ENCODE measurements at places on chromosomes 16 and 17.

- peak; percentile 81 for DNase-seq
Observed at GRCh38 chr16:67546761-67547422, 15.4 kb upstream of the CTCF start.

GRCh38 chr17:78490156-78490555 lies 87.0 kb downstream of the DNAH17 start:
- no peak for DNase-seq

GRCh38 chr16:3027983-3028715 lies 4.3 kb downstream of the THOC6 start:
- DNase-seq = peak; percentile 85

DNA sequence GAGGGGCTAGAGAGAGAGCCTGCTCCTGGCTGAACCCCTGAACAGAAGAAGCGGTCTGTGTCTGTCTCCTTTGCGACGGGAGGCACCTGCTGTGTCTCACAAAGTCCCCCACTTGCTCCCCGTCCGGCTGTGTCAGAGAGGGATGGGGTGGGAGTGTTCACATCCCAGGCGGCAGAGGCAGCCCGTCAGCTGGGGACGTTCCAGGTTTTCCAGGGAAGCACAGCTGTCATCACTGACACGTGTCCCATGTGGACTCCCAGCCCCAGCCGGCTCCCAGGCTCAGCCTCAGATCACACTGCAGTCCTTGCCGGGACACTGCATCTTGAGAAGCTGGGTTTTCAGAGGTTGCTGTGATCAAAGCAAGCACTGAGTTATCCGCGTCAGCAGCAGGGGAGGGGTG lies 1.6 kb downstream of the TELO2 start:
- peak; percentile 65 for DNase-seq

- no peak for DNase-seq
Observed at GRCh38 chr16:49096176-49096945, 185.3 kb downstream of the CBLN1 start.

DNA sequence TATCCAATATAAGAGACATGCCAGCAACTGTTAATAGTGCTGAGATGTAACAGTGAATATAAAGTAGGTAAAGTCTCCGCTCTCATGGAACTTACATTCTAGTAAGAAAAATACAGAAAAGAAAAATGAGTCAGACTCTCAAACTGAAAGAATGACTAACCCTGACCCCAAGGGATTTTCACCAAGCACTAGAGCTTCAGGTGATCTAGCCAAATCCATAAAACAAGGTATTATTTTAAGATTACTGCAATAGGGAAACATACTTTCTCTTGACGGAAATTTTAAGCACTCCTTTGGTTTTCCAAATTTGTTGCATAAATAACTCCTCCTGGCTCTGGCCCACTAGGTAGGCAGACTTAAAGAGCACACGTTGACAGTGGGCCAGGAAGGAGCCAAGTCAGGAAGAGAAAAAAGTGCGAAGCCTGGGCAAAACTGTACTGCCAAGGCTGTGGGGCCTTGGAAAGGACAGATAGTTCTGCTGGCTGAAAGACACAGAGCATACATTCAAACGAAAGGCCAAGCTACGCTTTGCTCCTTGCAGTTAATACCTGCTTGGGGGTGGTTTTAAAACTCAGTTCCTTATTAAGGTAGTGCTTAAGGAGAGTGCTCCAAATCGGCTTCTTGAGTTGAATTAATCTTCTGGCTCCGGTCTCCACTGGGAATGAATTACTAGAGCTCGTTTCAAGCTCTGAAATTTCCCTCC lies 1.4 kb downstream of the GOT2 start:
- no peak for DNase-seq

DNA sequence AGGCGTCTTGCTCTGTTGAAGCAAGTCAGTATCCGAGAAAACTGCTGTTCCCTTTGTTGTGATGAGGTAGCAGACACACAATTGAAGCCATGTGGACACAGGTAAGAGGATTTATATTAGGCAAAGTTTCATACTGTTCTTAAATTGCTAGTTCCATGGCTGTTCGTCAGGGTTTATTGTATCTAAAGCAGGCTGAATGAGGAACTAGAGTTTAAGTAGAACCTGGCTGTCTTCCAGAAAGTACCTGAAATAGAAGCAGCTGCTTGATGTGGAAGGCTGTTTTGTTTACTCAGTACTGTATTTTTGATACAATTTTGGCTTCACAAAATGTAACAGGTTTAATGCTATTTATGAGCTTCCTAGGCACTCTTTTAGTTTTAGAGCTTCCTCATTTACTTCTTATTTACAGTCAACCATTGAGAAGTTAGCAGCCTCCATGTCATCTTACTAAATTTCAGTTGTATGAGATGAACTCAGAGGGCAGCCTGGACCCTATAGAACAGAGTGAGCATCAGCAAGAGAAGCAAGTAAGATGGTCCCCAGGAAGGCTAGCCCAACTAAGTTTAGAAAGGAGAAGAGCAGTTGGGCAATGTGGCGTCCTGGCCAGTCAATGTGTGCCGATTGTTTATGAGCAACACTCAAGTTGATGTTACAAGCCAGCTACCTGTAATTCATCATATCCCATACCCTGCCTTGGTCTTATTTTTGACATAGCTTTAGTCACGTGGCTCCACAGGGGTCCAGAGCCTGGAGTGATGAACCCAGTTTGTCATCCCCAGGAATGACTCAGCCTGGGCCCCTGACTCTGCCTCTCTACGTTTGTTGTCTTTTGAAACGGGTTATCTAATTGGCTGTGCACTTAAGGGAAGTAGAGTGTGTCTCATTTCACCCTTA lies 9.7 kb upstream of the ARL2BP start:
- DNase-seq = no peak

DNA sequence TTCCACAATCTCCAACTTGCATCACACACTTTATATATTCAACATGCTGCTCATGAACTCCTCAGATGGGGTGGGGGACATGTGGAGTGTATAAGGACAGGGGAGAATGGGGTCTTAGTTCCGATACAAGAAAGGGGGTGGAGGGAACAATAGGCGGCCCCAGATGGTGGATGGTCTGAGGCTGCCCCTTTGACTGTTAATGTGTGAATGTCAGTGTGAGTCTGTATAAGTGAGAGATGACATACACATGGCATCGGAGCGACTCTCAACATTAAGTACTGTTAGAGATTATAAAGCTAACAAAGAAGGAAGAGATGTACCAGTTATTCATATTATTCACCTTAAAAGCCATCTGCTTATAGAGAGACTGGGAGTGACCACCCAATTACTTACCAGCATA lies 193.1 kb downstream of the AXIN2 start:
- no peak for DNase-seq

DNA sequence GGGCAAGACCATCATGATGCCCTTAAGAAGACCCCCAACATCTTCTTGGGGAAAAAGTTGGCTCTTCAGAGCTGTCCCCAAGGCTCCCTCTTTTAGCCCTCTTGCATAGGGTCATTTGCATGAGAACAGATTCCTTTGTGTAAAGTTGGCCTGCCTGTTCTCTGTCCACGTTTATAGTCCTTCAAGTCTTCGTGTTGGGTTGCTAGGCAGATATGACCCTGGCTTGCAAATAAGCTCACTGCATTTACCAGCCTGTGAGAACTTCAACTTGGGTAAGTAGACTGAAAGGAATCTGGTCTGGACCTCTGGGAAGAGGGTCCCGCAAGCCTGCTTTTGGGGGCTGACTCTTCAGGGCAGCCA lies 2.9 kb downstream of the ARSG start:
- DNase-seq = no peak

GRCh38 chr16:76653390-76654026 lies 376.3 kb downstream of the CNTNAP4 start:
- no peak for DNase-seq

DNA sequence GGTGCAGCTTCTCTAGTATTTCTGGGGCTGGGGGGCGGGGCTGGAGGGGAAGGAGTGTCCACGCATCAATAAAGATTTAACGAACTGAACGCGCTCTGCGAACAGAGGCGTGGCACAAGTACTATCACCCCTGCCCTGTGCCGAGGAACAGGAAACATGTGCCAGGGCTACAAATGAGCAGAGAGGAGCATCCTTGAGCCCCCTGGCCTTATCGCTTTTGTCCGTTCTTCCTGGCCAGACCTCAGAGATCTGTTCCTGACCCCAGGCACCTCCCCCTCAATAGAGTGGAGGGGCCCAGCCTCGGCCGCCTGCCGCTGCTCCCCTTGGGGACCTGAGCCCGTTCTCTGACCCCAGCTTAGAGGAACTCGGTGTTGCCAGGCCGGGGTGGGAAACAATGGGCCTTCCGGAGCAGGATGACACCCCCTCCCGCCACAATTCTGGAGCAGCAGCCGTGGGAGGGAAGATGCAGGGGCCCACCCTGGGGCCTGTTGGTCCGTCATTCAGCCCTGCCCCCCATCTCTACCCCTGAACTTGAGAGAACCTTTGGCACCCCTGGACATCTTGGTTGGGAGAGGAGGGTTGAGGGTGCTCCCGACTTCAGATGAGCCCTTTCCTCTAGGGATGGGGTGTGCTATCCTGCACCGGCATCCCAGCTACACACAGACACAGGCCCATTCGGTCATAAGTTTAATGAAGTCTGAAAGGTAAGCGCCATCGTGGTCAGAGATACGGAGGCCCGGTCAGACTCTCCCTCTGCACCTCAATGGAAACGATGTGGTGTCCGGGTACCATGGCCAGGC lies 1.1 kb downstream of the NAA38 start:
- DNase-seq = peak; percentile 77
